ENCODE measurements at places on chromosomes 6 and 20.

GRCh38 chr20:45340236-45340847 lies 7.9 kb downstream of the SDC4 start:
- no peak for DNase-seq

- no peak for DNase-seq
Measured at GRCh38 chr20:45322952-45323383, 14.9 kb upstream of the MATN4 start.

- DNase-seq = no peak
Measured at GRCh38 chr6:113120224-113120581, 736.9 kb upstream of the MARCKS start.

DNA sequence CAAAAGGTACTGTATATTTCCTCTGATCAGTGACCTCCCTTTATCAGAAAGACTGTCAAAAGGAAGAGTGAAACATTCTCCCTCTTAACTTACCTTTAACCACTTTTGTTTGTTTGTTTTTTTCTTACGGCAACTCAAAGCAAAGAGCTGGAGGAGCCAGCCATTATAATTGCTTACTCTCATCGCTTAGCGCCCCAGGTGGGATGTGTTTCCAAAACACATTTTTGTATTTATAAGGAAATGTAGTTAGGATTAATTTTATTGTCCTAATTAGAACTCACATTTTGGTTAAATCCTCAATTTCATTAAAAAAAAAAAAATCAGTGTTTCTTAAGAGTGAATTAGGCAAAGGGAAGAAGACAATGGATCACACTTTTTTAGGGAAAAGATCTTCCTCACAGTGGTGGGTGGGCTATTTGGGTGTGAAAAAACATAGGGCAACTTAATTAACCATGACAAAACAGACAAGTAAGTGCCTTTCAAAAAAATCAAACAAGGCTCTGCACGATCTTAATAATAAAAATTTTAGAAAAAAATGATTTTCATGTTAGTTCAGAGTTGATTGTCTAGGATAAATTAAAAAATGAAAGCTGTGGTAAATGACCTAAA lies 1.2 kb upstream of the PHACTR2 start:
- no peak for DNase-seq

DNA sequence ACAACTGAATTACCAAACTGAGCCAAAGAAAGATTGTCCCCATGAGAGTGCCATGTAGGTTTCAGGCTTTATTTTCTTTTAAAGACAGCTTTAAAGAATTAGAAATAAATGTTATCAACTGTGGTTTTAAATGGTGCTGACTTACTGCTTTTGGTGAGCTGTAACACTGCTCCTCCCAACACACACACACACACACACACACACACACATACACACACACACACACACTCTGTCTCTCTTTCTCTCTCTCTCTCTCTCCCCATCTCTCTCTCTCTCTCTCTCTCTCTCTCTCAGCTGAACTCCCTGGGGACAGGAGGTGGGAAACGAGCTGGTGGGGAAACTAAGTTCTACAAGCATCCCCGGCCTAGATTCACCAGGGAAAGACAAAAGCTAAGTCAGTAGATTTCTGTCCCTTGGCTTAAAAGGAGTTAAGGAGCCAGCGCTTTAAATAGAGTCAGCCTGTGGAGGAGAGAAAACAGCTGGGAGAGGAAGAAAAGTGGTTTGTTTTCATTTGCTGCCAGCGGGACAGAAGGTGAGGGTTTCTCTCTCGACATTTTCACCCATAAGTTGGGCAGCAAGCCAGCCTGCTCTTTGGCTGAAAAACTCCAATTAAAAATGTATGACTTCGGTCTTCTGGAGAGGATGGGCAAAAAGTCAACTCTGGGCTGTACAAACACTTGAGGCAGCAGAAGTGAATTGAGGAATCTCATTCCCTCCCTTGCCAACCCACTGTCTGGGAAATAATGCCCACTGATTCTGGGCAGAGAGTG lies 27.4 kb downstream of the CBLN4 start:
- DNase-seq = no peak

GRCh38 chr6:111231090-111231459 lies 143.8 kb downstream of the SLC16A10 start:
- DNase-seq = no peak

DNA sequence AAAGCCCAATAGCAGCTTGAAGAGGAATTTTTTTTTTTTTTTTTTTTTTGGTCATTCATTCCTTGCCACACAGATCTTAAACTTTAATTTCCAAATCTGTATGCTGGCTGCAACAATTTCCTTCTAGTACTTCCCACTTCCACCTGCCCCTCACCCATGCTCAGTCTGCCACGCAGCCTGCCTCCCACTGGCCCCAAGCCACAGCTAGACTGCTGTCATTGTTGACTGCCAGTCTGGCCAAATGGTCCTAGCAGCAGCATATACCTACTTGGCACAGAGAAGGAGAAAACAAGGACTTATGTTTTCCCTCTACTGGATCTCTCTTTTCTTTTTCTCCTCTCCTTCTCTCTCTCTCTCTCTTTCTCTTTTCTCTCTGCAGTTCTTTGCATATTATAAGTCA lies 118.3 kb upstream of the HEY2 start:
- no peak for DNase-seq

- no peak for DNase-seq
Measured at GRCh38 chr6:163337958-163338357, 76.6 kb upstream of the QKI start.

DNA sequence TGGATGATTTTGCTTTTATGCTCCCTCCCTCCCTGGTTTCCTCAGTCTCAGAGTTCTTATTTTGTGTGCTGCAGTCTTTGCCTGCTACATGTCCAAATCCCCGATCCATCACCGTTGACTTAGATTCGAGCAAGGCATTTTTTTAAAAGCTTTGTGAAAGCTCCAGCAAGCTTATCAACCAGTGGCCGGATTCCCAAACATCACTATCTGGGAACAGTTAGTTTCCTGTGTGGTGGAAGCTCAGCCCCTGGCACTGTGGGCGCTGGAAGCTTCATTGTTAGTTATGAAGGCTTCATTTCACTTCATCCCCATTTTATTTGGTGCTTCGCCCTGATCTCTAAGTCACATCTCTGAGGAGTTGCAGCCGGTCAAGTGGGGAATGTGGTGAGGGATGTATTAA lies 44.7 kb downstream of the DEK start:
- DNase-seq = no peak

DNA sequence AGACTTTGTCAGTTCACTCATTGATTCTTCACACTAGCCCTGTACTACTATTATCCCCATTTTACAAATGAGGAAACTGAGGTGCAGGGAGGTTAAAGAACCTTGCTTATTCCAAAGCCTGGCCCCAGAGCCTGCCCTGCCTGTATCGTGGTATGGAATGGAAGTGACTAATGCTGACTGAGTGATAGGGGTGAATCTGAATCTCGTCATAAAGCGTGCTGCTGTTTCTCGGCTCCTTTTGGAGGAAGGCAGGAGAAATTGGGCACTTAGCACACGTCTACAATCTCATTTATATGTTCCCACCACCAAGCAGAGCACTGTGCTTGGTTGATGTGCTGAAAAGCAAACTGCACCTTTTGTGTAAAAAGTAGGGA lies 17.1 kb downstream of the GFRA4 start:
- DNase-seq = no peak

DNA sequence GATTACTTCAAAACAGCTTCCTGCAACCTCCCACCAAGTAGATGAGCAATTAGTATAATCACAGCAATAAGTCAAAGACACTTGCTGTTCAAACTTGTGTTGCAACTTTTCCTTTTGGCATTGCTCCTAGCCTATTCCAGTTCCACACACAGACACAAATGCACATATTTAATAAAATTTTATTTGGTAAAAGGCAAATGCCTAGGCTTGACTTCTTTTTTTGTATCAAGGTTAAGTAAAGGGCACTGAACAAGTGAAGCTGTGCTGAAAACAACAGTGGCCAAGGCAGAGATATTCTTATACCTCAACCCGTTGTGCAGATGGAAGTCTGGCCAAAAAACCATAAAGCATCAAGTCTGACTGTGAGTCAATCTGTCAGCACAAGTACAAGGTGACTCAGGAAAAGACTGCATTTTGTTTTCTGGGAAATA lies 708.4 kb upstream of the CITED2 start:
- DNase-seq = no peak

DNA sequence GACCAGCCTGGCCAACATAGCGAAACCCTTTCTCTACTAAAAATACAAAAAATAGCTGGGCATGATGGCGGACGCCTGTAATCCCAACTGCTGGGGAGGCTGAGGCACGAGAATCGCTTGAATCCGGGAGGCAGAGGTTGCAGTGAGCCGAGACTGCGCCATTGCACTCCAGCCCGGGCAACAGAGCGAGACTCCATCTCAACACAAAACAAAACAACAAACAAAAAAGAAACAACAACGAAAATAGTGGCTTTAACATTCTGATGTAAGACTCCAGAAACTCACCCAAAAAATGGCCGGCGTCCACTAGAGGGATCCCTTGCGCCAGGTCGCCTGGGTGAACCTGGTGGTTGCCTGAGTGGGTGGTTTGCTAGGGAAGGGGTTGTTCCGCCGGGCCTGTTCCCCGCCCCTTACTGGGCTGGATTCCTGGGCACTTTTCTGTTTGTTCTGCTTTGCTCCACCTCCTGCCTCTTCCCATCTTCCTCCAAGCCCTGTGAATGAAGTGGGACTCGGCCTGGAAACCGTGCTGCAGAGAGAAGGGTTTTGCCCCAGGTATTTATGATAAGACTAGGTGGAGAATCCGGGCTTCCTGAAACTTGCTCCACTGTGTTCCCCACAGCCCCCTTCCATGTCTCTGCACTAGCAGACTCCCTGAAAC lies 1.5 kb downstream of the PABPC1L start:
- DNase-seq = no peak

- no peak for DNase-seq
Measured at GRCh38 chr6:78629154-78629721, 238.1 kb upstream of the IRAK1BP1 start.

DNA sequence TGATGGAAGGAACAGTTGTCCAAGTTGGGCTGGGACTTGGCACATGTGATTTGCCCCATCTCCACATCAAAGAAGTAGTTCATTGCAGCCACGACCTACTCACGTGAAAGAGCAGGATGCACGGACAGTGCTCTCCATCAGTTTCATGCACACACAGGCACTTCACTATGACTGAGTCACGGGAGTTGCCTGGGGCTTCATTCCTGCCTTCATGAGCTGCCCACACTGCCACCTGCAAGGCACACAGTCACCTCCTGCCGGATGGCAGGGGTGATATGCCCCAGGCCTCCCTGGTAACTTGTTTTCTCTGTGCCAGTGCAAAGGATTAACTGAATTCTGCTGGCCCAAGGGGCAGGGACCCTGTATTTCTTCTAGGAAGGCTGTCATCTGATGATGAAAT lies 22.8 kb downstream of the CST5 start:
- no peak for DNase-seq

GRCh38 chr6:110180228-110181008 lies at the start of gene CDC40:
Gene CDC40 (plus strand): TSS chr6:110180427. CDS start chr6:110180445, 18 bp downstream.
- DNase-seq = peak; percentile 31

DNA sequence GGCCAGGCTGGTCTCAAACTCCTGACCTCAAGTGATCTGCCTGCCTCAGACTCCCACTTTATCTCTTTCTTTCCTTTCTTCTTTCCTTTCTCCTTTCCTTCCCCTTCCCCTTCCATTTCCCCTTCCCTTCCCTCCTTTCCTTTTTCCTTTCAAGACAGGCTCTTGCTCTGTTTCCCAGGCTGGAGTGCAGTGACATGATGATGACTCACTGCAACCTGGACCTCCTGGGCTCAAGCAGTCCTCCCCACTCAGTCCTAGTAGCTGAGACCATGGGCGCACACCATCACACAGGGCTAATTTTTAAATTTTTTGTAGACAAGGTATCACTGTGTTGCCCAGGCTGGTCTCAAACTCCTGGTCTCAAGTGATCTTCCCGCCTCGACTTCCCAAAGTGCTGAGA lies 377.6 kb upstream of the ZFP64 start:
- DNase-seq = no peak

DNA sequence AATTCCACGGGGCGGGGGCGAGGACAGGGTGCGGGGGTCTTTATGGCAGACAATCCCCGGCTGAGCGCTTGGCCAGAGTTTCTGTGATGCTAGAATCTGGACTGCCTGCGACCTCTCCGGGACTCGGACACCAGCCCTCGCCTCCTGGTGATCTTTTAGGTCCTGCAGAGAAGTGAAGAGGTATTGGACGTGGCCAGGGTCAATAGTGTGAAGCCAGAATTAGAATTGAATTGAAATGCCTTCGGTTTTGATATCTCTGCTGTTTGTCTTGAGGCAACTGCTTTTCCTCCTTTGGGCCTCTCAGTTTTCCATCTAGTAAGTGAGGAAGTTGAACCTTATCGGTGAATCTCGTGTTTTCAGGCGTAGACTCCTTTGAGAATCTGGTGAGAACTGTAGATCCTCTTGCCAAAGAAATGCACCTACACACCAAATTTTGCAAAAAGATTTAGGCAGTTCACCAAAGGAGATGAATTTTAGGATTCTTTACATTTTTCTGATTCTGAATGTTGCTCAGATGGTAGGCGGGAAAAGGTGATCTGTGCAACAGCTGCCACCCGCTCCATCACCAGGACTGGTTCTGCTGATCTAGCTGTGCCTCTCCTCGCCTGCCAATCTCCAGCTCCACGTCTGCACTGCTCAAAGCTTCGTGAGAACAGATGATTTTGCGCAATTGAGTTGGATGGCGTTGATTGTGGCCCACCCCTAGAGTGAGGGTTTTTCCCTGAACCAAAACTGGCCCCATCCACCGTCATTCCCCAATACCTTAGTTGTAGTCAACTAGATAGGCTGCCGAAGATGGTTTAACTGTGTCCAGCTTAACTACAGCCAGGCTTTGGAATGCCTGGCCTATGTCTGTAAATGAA lies 837 bp upstream of the OSER1 start:
- DNase-seq = no peak

GRCh38 chr6:42021847-42022754 lies 28.2 kb upstream of the TAF8 start:
- DNase-seq = no peak

DNA sequence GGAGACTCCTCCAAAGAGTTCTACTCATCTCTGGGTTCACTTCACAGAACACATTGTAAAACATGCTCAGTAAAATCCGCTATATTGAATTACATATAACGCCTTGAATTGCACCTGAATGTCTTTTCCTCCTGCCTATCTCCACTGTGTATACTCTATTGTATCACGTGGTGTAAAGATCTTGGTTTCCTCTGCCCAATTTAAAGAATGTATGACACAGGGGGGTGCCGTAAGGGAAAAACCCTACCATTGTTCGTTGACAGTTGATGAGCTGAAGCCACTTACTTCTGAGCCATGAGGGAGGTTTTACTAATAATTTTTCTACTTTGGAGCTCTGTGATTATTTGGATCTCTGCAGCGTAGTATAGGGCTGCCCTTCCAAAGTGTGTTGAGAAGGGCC lies 6.0 kb downstream of the ASF1A start:
- DNase-seq = no peak

DNA sequence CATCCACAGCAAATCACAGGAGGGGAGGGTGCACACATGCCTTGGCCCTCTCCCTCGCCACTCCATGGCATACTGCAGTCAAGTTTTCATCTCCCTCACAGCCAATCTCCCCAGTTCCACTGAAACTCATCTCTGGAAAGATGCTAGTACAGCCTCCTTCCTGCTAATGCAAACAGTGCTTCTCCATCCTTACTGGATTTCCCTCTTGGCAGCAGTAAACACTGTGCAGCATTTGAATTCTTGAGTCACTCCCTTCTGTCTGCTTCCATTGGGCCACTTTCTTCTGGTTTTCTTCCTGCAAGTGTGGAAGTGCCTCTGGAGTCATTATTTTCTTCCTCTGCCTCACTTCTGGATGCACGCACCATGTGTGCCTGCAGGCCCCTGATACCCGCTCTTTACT lies 460.3 kb downstream of the QKI start:
- no peak for DNase-seq

Measured in HS-5 (cell line).